ENCODE measurements at places on chromosomes 16 and 17. TPM values are rescaled to one million over a fixed set of nuclear protein-coding genes. Genes with fewer than 3 reads are reported as not detected.

DNA sequence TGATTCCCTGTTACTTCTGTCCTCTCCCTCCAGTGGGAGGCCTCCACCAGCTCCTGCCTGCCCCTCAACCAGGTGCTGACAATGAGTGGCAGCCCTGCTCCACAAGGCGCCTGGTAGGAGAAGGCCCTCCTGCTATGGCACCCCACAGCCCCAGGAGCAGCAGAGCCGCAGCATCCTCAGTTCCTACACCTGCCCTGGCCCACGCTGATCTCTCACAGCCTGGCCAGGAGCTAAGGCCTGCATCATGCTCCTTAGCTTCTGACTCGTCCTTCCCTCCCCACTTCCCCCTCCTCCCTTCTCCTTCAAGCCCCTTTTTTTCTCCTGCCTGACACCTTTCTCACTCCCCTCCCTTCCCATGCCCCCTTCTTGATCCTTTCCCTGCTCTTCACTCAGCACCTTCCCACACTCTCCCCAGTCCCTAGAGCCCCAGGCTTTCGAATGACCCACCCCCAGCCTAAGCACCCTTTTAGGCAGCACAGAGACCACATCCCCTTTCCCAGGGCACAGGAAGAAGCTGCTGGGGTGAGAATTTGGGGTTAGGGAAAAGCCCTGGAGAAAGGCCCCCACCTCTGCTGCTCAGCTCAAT is 6.5 kb downstream of the PROCA1 start:
- DNase-seq = no peak

DNA sequence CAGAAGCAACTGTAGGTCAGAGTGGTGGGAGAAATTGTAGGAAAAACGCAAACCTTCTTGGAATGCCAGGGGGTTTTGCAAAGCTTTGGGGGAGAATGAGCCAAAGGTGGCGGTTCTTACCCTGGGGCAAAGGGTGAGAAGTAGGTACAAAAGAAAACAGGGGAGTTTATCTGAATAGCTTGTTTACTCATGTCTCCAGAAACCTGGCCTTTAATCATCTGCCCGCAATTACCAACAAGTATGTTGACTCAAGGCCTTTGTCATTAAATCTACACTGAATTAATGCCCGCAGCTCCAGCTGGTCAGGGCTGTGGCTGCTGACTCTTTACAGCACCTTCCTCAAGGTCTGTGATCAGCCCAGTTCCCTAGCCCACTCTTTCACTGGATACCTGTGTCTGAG is 320.1 kb downstream of the CBLN1 start:
- DNase-seq = no peak

DNA sequence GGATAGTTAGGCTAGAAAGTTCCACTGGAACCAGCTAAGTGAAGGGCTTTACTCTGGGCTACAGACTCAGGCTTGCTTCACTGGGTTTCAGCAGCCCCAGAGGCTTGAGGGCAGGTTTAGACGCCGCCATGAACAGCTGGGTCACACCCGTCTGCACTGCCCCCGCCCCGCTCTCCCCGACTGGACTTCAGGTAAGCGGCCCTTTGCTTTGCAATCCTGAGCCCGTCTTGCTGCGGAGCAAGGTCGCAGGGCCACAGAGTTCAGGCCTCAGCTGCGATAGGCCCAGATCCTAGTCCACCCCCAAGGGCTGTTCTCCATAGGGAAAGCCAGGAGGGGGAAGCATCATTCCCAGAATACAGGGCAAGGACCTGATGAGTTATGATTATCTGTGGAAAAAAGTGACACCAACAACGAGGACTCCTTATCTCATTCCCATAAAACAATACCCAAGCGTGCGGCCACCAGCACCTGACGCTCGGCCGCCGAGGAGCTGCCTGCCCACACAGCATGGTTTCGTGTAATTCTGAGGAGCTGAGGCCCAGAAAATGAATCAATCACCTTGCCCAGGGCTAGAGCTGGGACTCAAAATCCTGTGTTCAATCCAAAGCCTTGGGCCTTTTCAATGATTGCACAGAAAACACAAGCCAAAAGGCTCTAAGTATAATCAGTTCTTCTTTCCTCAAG is 20.4 kb downstream of the MEAK7 start:
- no peak for DNase-seq

DNA sequence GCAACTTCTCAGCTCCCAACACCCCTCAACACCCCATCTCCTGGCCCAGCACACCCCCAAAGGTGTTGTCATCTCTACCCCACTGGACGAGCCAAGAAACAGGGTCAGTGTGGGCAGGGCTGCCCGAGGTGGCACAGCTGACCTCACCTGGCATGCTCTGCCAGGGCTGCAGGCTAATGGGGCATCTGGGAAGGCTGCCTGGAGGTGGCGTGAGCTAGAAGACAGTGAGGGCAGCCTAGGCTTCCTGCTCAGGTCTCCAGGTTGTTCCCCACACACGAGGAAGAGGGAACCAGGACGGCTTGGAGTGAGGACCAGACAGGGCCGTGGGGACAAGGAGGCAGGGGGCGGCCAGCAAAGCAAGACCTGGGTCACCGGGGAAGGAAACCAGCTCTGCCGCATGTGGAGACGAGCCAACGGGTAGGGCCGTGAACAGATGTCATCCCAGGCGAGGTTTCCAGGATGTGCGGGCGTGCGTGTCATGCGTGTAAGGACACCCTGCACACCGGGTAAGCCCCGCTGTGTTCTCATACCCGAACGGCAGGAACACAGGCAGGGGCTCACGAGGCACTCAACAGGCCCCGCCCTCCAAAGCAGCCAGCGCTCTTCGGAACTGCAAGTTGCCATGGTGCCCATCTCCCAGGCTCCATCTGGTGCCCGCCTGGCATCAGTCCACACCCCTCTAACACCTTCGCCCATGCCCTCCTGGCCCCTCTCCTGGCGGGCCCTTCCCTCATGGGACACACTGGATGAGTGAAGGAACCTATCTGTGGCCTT is 29.6 kb upstream of the PVALEF start:
- no peak for DNase-seq

DNA sequence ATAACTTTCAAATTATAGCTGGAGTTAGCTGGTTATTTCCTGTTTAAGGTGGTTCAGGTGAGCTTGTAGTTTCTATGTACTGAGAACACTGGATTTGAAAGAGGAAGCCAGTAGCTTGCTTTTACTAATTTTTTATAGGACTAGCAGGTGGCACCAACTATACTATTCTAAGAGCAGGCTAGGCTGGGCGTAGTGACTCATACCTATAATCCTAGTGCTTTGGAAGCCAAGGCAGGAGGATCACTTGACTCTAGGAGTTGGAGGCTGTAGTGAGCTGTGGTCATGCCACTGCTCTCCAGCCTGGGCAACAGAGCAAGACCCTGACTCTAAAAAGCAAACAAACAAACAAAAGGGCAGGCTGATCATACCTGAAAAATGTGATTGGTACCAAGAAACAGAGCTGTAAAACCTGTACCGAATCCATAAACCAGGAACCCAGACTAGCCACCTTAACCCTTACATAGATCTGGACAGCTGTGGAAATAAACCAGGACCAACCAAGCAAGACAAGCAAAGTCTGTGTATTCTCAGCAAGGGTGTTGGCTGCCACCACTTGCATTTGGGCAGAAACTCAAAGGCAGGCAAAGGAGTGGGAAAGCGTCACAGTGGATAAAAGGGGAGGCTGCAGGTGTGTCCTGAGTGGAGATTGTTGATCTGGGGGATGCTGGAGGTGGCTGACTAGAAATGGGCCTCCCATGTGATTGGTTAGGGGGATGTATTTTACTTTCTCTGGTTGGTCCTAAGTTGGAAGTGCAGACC is 36.3 kb downstream of the SLC47A1 start:
- no peak for DNase-seq

Gene TLCD3B
- polyA plus RNA-seq = 1.5 TPM

Gene KRTAP3-1
- polyA plus RNA-seq = not detected

Gene CCL15
- not detected for polyA plus RNA-seq

Gene PRR35
- polyA plus RNA-seq = 0.24 TPM

Gene MT1H
- polyA plus RNA-seq = not detected

Measured in muscle of arm (tissue), 14 donors.